Activated naive CD4-positive, alpha-beta T cell (primary cell): ENCODE measurements at places on chromosomes 1 and 21.
A peak's percentile ranks its signal among the peaks of the same experiment; 100 is the strongest.

- DNase-seq, result no peak
Observed at GRCh38 chr1:183180634-183181056, 5.4 kb upstream of the LAMC2 start.

DNA sequence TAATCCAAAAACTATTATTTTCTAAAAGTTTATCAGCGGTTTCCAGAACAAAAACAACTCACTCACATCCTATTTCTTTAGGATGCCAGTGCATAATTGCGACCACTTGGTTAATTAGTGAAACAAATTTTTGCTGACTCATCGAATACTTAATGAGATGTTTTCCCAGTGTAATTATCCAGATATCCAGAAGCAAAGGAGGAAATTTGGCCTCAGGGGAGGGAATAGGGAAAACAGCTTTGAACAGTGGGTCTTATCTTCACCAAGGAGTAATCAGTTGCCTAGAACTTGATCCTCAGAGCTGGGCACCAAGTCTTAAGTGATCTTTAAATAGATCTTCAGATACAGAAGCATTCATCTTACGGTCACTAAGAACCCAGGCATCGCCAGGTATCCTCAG is 24.3 kb downstream of the STYXL2 start:
- no peak for DNase-seq

DNA sequence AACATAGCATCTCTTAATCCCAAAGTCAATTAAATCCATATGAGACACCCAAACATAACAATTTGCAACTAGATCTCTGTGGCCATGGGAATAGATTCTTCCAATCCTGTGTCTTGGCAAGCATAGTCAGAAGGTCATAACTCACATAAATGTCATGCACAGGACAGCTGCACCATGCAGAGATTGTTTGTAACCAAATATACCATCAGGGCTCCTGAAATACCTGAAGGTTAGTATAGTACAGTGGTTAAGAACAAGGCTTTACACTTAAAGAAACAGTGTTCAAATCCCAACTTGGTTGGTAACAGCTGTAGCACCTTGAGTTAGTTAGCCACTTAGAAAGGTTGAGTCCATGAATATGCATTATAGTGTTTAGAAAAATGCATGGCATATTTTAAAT is 82.6 kb upstream of the CCDC190 start:
- no peak for DNase-seq

- no peak for DNase-seq
Observed at GRCh38 chr1:7388488-7389185, 382.5 kb upstream of the VAMP3 start.

GRCh38 chr1:35171579-35171978 is 21.4 kb downstream of the SFPQ start:
- DNase-seq, result no peak

GRCh38 chr1:116393792-116394191 is 20.7 kb downstream of the ATP1A1 start:
- no peak for DNase-seq

DNA sequence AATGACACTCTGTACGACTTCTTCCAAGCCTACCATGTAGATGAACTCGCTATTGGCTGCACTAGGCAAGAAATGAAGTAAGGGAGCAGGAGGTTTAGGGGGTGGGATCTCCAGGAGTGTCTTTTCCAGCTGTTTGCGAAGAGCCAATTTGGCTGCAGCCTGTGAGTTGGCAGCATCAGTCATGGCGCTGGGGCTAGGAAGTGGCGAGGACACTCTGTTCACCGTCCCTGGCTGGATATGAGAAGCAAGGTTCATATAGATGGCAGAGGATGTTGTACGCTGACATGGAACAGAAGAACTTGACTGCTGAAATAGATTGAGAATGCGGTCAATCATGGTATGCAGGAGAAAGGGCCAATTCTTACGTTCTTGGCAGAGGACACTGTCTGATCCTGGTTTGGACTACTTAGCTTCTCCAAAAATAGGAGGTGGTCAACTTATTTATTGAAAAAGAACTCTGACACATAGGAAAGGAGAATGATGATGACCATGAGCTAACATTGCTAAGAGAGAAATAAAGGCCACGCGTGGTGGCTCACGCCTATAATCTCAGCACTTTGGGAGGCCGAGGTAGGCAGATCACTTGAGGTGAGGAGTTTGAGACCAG is 41.2 kb downstream of the SLC27A3 start:
- DNase-seq, result no peak

DNA sequence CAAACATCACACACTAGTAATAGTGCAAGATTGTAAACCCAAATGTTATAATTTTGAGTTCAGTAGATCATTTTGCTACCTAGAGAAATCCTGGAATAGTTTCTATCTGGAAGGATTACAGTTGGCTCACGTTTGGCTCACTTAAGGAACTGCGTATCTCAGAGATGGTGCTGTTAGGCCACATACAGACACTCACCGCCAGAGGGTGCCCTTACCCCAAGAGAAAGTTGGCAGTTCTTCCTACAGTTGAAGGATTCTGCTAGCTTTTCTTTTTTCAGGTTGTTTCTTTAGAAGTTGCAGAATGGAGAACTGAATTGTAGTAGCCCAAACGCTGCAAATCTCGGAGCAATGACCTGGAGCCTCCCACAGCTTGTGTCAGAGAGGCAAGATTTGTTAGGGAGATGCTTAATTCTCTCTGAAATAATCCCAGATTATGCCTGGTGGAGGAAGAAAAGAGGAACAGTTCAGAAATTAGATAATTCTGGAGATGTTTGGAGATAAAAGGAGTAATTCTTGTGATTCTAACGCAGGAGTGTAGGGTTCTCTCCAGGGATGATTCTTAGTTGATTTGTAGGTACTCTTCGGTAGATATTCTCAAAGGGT is 87.9 kb upstream of the PAPPA2 start:
- peak; percentile 5 for DNase-seq

DNA sequence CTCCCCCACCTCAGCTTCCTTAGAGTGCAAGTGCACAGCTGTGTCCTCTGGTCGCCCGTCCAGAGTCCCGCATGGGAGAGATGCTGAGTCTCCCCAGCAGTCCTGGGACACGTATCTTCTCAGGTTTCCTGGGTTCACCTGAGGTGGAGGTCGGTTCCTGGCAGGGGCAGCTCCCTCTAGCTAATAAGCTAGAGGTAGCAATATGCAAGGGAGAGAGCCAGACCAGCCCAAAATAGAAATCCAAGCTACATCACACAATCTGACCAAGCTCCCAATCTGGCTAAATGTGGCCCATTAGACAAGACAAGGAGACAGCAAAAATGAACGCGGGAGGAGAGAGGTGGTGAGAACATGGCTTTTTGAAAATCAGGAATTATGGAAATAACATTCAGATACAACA is 30.9 kb upstream of the CADM3 start:
- no peak for DNase-seq

DNA sequence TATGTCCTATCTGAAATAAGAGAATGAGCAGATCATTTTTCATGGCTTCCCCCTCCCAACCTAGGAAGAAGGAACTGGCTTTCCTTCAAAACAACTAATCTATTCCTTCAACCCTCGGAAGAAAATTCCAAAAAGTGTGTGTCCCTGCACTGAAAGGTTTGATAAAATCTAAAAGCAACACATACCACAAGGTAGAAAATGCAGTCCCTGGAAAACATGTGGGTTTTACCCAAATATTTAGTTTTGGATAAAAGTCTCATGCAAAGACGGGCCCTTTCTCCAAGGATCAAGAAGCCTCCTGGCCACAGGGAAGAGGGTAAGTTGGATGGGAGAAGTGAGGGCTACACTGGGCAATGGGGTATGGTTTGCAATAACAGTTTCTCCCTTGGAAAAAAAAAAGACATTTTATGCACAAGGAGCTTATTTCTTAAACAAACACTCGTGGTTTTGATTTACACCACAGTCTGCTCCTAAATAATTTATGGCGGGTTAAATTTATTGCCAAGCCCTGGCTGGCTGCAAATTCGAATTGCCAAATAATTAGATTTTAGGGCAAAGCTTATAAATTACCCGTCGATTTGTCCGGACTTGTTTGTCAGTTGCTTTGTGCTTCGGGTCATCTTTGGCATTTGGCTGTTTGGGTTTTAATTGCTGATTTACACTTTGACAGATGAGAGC is 28.9 kb downstream of the ERI3 start:
- DNase-seq, result no peak

GRCh38 chr1:30353637-30354036 is 369.7 kb downstream of the MATN1 start:
- DNase-seq, result no peak
